ENCODE measurements at places on chromosomes 11 and 22.

GRCh38 chr11:60592601-60593000 is 77.4 kb downstream of the MS4A13 start:
- no peaks in the 10 kb centered on the region for H3K27me3 ChIP-seq
- no peak overlapping the region for H3K27ac ChIP-seq
- H3K36me3 ChIP-seq, result no peaks in the 10 kb centered on the region
- H3K4me1 ChIP-seq, result no peaks in the 10 kb centered on the region

- H3K27ac ChIP-seq, result no peak overlapping the region
- H3K36me3 ChIP-seq, result no peaks in the 10 kb centered on the region
- no peaks in the 10 kb centered on the region for H3K27me3 ChIP-seq
- H3K4me1 ChIP-seq, result no peaks in the 10 kb centered on the region
These were observed 62.2 kb upstream of the INCENP start for GRCh38 chr11:62061356-62062222.

DNA sequence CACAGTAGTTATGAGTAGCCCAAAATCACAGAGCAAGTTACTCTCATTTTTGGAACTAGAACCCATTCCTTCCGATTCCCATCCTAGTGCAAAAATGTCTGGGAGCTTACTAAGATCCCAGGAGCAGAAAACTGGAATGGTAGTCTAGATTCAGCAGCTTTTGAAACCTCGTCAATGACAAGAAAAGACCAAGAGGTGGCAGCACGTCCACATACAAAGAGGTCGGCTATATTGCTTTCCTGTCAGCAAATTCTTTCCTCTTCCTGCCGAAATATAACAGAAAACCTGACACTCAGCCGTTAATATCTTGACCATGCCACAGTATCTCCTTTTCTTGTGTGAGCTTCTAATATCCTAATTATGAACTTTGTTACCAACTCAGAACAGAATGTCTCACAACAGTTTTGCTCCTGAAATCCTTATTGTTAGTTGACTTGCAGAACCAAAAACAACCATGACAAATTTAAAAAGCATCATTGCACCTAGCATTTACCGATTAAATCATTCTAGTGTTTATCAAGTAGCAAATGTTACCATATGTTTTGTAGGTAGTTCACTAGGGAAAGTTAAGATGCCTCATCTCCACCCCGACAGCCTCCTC is 92.8 kb upstream of the OR9G4 start:
- no peak overlapping the region for H3K4me3 ChIP-seq
- no peaks in the 10 kb centered on the region for H3K4me1 ChIP-seq
- H3K36me3 ChIP-seq, result no peaks in the 10 kb centered on the region
- DNase-seq, result peak; percentile 61
- no peaks in the 10 kb centered on the region for H3K27me3 ChIP-seq

GRCh38 chr11:28966951-28967350 is 858.8 kb downstream of the METTL15 start:
- no peaks in the 10 kb centered on the region for H3K36me3 ChIP-seq
- H3K27ac ChIP-seq, result no peak overlapping the region
- no peak overlapping the region for H3K4me3 ChIP-seq

DNA sequence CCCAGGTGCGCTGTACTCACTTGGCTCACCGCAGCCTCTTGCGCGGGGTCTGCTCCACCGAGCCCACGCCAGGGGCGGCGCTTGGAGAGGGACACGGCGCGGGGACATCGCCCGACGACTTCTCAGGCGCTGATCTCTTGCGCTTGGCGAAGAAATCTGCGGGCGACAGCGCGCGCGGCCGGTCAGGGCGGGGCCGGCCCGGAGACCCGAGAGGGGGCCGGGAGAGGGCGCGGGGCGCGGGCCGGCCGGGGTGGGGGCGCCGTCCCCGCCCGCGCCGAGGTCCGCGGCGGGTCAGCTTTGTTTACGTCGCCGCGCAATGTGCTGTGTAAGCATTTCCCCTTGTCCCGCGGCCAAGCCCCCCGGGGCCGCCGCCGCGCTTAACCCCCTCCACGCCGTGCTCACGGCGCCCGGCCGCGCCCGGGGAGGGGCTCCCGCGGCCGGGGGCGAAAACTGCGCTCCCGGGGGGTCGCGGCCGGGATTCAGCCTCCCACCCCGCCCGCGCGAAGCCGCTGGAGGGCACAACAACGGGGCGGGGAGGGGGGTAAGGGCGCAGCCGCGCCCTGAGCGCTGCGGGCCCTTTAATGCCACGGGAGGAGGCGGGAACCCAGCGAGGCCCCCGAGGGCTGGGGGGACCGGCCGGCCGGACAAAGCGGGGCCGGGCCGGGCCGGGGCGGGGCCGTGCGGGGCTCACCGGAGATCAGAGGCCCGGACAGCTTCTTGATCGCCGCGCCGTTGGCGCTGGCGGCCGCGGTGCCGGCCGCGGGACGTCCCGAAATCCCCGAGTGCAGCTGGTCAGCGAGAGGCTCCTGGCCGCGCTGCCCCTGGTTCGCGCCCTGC is 1.4 kb downstream of the CDKN1C start:
- H3K36me3 ChIP-seq, result no peaks in the 10 kb centered on the region
- DNase-seq, result peak; percentile 27
- no peak overlapping the region for H3K27ac ChIP-seq
- H3K27me3 ChIP-seq, result peaks cover 23% of the 10 kb centered on the region

DNA sequence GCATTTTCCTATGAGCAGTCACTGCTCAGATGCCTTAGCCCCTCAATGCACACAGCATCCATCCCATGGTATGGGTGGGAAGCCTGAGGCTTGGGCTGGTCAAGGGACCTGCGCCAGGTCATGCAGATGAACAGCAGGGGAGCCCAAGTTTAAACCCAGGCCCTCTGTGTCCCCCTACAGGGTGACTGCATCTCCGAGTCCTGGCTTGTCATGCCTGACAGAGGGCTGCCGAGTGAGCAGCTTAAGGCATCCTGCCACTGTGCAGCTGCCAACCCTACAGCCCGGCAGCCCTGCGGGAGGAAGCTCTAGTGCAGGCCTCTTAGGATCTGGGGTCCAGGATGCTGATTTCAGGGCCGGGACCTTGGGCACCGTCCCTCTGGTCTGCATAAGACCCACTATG is 10.0 kb downstream of the IL2RB start:
- no peak overlapping the region for H3K27ac ChIP-seq
- no peak overlapping the region for H3K4me3 ChIP-seq
- H3K27me3 ChIP-seq, result peaks cover 79% of the 10 kb centered on the region
- H3K4me1 ChIP-seq, result peaks cover 4% of the 10 kb centered on the region
- H3K36me3 ChIP-seq, result no peaks in the 10 kb centered on the region

DNA sequence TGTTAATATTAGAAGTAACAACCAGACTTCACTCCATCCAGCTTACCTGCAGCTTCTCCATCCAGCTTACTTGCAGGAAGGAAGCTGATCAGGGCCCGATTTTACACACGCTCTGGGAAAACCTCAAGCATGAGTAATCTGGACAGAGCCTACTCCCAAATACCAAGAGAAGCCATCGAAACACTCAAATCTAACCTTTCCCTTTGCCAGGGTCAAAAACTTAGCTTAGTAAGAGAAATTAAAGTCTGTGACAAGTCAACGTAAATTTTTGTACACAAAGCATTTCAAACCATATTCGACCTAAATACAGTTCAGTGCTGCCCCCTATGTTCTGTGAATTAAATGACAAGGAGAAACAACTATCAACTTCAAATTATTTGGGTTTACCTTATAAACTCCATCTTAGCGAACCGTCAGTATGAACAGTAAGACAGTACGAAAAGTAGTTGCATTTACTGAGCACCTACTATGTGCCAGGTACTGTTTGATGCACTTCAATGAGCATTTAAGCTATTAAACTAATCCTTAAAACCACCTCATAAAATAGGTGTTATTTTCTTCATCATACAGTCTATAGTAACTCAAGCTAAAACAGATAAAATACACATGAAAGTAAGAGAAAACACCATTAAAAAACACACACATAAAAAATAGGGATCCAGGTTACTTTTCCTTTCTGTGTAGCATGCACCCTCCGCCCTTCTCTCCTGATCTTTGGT is 36.9 kb downstream of the ARFGAP3 start:
- H3K36me3 ChIP-seq, result no peaks in the 10 kb centered on the region
- no peaks in the 10 kb centered on the region for H3K4me1 ChIP-seq
- H3K27me3 ChIP-seq, result no peaks in the 10 kb centered on the region
- no peak overlapping the region for H3K4me3 ChIP-seq
- H3K27ac ChIP-seq, result no peak overlapping the region

- DNase-seq, result no peak
- no peaks in the 10 kb centered on the region for H3K27me3 ChIP-seq
- H3K4me1 ChIP-seq, result no peaks in the 10 kb centered on the region
- H3K36me3 ChIP-seq, result no peaks in the 10 kb centered on the region
- H3K27ac ChIP-seq, result no peak overlapping the region
These were observed 64.1 kb upstream of the BIRC3 start for GRCh38 chr11:102253020-102253715.

GRCh38 chr11:12266943-12267342 is 110.4 kb upstream of the PARVA start:
- H3K36me3 ChIP-seq, result no peaks in the 10 kb centered on the region
- no peak overlapping the region for H3K4me3 ChIP-seq
- no peak for DNase-seq
- no peaks in the 10 kb centered on the region for H3K4me1 ChIP-seq

GRCh38 chr11:117282956-117283355 is 8.2 kb upstream of the BACE1-AS start:
- no peak for DNase-seq
- no peak overlapping the region for H3K27ac ChIP-seq
- no peak overlapping the region for H3K4me3 ChIP-seq

Measured in MM.1S (cell line).